ENCODE measurements at places on chromosomes 2 and 18.

DNA sequence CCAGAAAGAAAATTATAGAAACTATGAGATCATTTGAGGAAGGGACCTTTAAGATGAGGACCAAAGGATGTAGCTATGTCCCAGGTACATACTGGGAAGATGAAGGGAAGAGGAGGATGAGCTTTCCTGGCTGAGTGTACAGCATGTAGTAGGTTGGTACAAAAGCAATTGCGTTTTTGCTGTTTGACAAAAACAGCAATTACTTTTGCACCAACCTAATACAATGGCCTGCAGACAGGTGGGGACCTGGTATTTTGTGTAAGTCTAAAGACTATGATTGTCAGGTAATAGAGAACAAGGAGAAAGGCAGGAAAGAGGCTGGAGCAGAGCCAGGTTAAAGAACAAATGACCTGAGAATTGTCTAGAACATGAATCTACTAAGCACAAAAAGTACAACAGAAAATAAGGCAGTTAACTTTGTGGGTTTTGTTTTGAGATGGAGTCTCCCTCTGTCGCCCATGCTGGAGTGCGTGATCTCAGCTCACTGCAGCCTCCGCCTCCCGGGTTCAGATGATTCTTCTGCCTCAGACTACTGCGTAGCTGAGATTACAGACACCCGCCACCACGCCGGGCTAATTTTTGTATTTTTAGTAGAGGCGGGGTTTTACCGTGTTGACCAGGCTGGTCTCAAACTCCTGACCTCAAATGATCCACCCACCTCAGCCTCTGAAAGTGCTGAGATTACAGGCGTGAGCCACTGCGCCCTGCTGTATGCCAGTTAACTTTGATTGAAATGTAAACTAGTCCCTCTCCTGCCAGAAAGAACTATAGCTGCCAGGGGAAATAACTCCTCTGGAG, 3.2 kb upstream of the TGOLN2 start:
- no peak for DNase-seq

DNA sequence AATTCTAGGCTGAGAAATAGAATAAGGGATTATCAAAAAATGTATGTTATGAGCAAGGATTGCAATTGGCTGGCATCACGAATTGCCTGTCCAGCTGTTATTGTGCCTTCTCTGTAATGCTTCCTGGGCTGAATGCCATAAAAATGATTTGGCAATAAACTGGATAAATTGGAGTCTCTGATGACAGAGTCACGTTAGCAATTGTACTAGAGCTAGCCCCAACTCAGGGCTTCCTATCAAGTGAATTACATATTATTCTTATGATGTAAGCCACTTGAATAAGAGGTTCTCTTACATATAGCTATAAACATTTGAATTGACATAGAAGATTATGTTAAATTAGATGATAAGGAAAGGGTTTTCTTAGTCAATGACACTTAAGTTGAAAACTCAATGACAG, 607.5 kb upstream of the REG3G start:
- DNase-seq = no peak

GRCh38 chr18:24530630-24531111, 70.2 kb downstream of the HRH4 start:
- no peak for DNase-seq

GRCh38 chr2:47935071-47935470, 28.8 kb upstream of the FBXO11 start:
- DNase-seq = no peak

- no peak for DNase-seq
Measured at GRCh38 chr2:62884514-62884913, 166.1 kb upstream of the OTX1 start.

DNA sequence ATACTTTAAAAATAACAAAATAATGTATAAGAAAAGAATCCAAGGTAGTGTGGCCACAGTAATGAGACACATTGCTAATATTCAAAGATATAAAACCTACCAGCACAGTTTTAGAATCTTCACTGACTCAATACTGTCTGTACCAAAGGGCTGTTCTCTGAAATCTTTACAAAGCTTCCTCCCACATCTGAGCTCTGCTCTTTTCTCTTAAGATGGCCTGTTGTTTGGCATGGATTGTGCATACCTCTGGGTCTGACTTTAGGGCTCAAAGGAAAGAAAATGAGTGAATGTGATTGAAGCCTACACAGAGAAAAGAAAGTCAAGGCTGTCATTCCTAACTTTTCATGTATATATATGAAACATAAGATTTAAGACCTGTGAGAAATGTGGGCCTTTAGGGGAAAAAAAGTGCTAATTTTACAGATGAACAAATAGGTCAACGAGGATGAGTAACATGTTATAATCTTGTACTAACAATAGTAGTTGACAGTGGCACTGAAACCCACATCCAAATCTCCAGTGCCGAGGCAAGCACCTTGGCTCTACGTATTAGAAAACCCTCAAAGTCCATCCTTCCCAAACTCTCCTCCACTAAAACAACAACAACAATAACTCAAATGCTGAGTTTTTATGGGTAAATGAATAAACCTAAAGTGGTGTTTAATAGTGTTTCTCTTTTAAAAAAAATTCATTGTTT, 114.2 kb downstream of the ZNF521 start:
- no peak for DNase-seq

- no peak for DNase-seq
Measured at GRCh38 chr2:111676291-111676822, 207.6 kb downstream of the ANAPC1 start.

GRCh38 chr2:128451084-128452023, 132.7 kb upstream of the HS6ST1 start:
- no peak for DNase-seq

DNA sequence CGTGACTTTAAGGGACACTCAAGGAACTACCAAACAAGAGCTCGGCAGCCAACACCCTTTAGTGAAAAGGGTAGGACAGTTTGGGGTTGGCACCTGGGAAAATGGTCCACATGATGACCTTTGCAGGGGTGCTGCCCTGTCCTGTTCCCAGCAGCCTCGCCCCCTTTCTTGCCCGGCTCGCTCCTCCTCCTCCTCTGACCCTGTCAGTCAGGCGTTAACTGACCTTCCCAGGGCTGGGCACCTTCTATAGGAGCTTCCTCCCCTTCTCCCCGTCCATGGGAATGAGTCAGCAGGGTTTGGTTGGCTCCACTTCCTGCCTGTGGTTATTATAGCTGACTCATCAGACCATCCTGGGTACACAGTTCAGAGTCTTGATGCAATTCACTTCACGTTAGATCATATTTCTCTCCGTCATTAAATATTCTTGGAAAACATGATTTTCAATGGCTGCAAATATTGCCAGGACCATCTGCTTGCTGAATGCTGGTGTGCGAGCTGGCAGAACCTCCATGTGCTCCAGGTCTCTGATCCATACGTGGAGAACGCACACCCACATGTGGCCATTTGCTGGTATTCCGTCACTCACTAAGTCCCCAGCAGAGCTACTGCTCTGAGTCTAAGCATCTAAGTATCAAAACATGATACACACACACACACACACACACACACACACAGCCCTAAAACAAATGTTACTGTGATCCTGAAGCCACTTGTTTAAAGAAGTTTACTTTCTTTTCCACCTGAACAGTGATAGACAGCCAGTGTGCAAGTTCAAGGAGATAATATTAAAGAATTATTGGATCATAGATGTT, 185.0 kb downstream of the ANAPC1 start:
- peak; percentile 71 for DNase-seq

GRCh38 chr2:27209621-27210401, 2.0 kb upstream of the ATRAID start:
- DNase-seq = no peak

DNA sequence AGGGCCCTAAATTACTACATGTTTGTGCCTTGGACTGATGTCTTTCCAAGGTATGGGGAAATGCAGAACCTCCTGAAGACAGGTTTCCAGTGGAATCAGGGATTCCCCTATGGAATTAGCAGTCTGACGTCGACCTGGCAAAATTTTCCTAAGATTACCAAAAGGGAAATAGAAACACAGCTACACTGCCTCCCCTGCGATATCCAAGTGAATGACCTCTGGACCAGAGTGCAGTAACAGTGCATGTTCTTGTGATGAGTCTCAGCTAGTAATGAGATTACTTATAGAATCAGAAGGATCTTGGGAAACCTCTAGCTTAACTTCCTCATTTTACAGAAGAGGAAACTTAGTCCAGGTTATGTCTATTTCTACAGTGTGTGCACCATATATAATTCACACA, 21.3 kb upstream of the CHST9 start:
- no peak for DNase-seq

DNA sequence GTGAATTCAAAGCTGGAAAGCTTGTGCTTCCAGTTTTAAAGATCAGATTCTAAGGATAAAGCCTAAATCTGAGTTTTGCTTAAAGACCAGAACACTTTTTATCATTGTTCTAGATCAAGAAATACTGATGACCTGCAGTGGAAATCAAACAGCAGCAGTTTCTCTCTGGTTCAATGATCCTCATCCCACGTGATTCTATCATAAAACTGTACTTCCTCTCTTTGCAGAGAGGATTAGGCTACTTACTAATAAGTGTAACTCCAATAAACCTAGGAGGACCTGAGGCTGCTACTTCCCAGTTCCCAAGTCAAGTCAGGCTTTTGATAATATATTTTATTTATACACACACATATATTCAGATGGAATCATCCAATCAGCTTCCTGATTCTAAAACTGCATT, 81.9 kb downstream of the TCF4 start:
- no peak for DNase-seq

- DNase-seq = no peak
Measured at GRCh38 chr2:196262606-196263005, 91.2 kb upstream of the STK17B start.

DNA sequence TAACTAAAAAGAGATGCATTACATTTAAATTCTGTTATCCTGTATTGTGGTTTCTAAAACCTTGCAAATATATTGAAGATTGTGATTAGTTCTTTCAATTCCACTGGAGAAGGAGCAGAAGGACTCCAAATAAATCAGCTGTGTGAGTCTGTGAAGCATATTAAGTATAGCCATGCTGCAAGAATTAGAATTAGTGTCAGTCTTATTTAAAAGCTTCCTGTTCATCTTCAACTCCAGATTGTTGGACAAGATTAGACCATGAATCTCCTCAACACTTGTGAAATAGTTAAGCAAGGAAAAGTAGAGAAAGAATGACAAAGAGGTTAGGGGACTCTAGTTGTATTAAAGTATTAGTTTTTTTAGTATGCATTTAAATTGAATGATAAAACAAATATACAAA, 92.5 kb upstream of the LRP1B start:
- no peak for DNase-seq

DNA sequence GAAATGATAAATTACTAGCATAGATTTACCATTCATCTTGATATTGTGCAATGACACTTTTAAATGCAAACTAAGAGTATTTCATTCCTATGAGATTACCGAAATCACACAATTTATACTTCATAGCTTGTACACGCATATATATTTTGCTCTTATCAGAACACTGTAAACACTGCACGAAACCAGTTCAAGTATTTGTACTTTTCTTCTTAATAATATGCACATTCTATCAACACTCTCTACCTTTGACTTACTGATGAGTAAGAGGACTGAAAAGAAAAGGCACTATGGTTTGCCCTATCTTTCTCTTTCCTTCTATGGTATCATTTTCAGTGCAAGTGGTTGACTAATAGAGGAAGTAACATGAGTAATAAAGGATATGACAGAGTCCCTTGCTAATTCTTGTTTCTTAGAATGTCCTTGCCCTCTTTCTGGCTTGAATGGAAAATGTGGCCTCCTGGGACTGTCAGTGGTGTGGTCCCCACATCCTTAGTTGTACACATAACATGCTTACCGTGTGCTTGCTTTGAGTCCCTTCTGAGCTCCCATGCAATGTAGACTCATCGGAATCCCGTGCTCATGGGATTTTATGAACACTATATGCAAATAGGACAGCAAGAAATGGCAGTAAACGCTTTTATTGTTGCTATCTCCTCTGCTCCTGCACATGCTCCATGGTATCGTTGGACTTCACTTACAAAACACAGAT, 363.5 kb upstream of the TNP1 start:
- peak; percentile 56 for DNase-seq

DNA sequence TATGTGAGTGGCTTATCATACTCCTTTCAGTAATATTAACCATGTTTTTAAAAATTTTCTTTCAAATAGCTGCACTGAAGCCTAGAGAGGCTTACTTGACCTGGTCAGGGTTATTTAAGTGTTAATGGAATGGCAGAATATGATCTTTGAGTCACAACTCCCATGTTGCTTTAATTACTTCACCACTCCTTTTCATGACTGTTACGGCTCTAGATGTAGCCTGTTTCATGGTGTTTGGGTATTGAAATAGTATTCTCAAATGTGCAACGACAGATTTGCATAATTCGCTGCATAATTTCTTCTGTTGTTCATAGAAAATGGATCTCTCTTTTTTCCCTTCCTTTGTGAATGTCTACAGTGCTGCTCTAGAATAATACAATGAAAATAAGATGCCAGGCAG, 51.6 kb upstream of the PLA2R1 start:
- no peak for DNase-seq

GRCh38 chr2:25286723-25287483, 54.8 kb downstream of the DNMT3A start:
- no peak for DNase-seq

GRCh38 chr2:186399082-186399644, 86.9 kb upstream of the ZC3H15 start:
- DNase-seq = no peak

- peak; percentile 36 for DNase-seq
Measured at GRCh38 chr2:96773922-96774321, 13.2 kb downstream of the CNNM4 start.

DNA sequence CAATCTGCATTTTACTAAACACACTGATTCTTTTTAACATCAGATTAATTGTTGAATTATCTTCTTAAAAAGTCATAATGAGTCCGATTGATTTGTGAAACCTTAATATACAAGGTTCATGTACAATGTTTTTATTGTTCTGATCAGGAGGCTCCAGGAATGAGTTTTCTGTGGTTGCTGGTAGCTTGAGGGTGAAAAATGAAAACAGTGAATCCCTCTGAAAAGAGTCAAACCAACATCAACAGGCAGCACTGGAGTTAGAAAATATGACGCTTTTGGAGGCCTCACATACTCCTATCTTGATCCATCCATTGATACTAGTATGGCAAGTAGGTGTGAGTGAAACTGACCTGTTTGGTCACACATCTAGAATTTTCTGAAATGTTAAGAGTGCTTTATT, 216.3 kb upstream of the ETAA1 start:
- no peak for DNase-seq

GRCh38 chr2:1750933-1751766, 6.8 kb upstream of the PXDN start:
- no peak for DNase-seq

DNA sequence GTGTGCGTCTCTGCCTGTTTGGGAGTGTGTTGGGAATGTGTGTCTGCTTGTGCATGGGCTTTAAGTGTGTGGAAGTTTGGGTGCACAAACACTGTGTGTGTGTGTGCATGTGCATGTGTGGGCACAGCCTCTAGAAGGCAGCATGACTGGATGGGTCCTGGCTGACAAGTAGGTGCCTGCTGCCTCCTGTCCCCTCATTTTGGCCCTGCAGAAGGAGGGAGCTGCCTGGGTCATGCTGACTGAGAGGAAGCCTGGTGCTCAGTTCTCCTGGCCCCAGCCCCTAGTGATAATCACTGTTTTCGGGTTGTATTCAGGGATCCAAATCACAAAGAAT, 34.1 kb downstream of the GLI2 start:
- no peak for DNase-seq

- DNase-seq = peak; percentile 51
Measured at GRCh38 chr2:9655441-9656269, 24.9 kb upstream of the YWHAQ start.

All from stimulated activated CD4-positive, alpha-beta T cell treated with anti-CD3 and anti-CD28 coated beads, Interleukin-4, amount 100 ng/mL, for 24 hours (primary cell).